T-helper 1 cell (primary cell): ENCODE measurements at places on chromosomes 3 and 15.

DNA sequence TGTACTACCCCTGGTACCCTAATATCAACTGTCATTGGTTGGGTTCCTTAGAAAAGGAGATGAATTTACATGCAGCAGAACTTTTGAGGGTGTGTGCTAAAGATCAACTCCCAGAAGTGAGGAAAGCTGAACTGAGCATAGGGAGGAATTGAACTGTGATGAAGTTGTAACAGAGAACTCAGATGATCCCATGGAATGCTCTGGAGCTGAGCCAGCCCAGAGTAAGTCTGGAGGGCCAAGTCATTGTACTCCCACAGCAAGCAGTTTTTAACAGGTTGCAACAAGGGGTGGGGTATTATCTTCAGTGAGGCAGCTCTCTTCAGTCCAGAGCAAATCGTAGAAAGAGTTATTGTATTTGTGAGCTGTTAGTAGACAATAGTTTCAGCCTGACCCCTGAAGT is 572.3 kb downstream of the PYDC2 start:
- no peak for DNase-seq

DNA sequence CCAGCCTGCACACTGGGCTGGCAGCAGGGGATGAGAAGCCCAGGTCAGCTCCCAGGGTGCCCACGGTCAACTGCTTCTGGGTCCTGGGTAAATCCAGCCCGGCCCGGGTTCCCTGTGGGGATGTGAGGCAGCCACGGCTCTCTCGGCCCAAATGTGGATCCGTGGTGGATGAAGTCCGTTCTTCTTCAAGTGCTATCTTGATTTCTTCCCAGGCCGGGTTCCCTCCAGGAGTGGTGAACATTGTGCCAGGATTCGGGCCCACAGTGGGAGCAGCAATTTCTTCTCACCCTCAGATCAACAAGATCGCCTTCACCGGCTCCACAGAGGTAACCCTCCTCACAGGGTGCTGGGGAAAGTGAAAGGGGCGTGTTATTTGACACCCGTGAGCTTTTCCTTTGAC is 16.1 kb downstream of the ALDH1A3 start:
- DNase-seq, result no peak

GRCh38 chr3:152539191-152539764 is 270.5 kb downstream of the MBNL1 start:
- no peak for DNase-seq

DNA sequence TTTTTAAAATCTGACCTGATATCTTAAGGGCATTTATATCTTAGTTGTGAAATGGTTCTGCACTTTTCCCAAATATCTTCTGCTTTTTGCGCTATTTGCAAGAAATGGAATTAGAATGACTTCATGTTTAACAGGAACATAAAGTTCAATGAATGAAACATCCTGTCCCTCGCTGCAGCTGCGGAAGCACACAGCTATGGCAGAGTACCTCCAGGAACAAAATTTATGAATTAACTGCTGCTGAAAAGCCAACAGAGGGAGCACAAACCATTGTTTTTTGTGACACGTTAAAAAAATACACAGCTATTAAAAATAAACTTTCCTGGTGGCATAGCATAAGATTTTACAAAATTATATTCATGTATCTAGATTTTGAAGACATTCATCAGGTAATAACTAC is 404.4 kb upstream of the MDFIC2 start:
- DNase-seq, result no peak

DNA sequence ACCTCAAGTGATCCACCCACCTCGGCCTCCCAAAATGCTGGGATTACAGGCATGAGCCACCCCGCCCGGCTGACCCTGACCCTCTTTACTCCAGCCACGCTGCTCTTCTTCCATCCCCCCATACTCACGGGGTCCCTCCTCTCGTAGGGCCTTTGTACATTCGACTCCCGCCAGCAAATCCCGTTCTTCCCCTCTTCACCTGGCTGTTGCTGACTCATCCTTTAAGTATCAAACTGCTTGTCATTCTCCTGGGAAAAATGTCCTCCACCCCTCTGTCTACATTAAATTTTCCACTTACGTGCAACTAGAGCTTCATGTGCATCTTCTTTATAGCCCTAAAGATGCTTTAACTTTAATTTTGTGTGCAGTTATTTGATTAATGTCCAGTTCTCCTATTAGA is 203.1 kb downstream of the OPA1 start:
- no peak for DNase-seq

GRCh38 chr3:192275741-192276355 is 451.5 kb downstream of the FGF12 start:
- DNase-seq, result no peak

DNA sequence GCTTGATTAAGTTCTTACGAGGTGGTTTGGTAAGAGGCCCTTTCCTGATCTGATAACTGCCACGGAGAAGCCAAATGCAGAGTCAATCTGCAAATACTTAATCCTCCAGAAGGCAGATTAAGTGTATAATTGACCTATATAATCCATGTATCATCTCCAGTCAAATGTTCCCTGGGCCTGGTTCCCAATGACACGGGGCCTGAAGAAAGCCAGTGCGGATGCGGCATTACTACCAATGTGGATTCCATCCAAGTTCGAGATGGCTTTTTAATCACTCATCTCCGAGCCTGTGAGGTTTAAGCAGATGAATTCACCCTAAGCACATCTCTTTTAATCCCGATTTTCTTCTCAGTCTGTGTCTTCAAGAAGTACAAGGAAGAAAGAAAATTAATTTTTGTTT is 60.0 kb upstream of the FEZF2 start:
- no peak for DNase-seq

DNA sequence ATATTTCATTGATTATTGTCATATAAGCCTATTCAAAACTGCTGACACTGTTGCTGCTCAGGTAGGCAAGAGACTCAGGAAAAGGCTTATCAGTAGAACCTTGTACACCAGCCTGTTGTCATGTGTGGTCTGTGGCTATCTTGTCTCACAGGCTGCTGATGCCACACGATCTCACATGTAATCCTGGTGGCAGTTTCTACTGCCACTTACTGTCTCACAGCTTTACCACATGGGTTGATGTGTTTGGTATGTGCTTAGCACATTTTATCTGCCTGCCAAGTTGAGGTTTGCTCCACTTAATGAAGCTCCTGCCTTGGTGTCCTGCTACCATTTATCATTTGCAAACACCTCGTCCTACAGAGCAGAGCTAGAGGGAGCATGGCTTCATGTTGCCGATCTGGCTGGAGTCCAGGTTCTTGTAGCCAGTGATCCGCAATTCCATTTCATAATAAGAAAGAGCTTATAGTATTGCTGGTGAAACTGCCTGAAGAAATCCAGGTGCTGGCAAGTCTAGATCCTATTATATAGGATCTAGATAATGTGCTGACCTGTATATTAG is 637.9 kb downstream of the NLGN1 start:
- no peak for DNase-seq

GRCh38 chr3:197874064-197874463 is 75.9 kb upstream of the RPL35A start:
- no peak for DNase-seq

DNA sequence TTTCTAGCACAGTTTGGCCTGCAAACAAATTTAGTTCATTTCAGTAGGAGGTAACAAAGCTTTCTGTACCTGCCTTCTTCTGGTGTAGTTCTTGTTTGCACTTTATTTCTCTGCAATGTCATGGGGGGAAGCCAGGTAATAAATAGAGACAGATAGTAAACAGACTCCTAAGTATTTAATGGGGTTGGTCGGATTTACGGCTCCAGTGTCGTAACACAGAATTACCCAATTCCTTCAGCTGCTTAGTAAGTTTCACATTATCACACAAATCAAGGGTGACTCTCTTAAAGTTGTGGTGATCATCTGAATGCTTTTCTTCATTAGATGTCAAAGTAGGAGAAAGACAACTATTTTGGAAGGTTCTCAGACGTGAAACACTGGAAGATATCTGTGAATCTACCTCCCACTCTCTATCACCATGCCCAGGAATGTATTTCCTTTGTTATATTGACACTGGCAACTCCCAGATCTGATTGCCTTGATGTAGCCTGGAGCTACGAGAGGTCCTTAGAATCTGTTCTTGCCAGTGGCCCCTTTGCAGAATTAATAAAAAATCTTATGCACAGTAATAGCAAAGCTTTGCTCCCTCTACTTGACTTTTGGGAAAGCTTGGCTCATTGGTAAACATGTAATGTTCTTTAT is 25.0 kb upstream of the TMC3 start:
- no peak for DNase-seq

DNA sequence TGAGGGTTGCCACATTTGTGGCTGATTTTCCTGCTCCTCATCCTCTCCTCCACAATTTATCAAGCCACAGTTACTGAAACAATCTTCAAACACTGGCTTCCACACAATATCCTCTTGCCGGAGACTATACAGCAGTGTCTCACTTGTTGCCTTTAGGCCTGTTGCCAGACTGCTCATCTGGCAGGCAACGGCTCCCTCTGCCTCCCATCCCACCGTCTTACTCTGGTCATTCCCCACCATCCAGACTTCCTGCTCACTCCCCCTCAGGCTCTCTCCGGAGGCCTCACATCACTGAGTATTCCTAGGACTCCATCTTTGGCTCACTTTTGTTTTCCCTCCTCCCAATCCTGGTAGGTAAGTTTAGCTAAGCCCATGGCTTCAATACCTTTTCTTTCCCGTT is 301.9 kb downstream of the IL20RB start:
- DNase-seq, result no peak

DNA sequence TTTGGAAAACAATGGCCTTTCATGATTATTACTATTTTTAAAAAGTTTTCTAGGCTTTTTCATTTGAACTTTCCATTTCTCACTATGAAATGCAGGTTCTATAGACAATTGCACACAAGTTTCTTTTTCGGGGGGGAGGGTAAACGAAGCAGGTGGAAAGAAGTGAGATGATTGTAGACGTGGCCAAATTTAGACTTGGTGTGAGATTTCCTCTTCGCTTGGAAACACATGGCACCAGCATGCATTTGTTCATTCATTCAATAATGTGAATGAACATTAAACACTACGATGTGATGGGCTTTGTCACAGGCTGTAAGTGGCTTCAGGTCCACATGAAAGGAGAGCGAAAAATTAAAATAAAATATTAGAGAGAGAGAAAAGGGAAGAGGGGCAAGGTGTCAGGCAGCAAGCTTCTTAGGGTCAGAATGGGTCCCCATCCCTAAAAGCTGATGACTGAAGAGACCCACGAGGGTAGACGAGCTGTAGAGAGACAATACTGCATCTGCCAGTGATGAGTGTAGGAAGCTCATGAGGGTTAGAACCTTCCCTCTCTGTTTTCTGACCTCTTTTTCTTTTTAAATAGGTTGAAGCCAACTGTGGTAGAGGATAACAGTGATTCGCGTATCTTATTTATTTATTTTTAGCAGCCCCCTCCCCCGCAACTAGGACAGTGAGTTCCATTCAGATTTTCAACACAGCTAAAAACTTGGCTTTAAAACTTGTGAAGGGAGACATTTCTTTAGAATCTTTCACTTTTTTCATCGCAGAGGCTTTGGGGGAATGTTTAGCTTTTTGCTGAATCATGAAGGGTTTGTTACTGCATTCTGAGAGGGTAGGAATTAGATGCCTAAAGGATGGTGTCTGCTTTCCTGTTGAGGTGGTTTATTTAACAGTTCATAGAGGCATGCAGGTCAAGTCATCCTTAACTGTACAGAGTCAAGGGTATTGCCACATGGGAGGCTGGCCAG is 36.2 kb downstream of the GAP43 start:
- no peak for DNase-seq

DNA sequence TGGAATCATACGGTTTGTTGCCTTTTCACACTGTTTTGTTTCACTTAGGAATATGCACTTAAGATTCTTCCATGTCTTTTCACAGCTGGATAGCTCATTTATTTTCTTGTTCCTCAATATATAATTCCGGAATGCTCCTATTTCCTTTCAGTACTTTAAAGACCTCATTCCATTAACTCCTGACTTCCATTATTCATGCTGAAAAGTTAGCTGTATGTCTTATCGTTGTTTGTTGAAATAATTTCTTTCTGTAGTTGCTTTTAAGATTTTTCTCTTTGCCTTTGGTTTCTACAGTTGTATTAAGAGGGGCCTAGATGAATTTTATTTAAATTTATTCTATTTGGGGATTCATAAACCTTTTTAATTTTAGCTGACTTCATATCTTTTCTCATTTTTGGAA is 122.2 kb downstream of the ANXA2 start:
- no peak for DNase-seq
